ENCODE measurements at places on chromosomes 5 and 9. TPM values are rescaled to one million over a fixed set of nuclear protein-coding genes. Genes with fewer than 3 reads are reported as not detected.

NUDT12 gene
- total RNA-seq, result 20.9 TPM

MEIKIN gene
- total RNA-seq, result not detected

TCF7 gene
- total RNA-seq, result 1.8 TPM

TMEM215 gene
- not detected for total RNA-seq

LRRC70 gene
- total RNA-seq, result 1.4 TPM

FABP6 gene
- not detected for total RNA-seq

PHF24 gene
- total RNA-seq, result 0.11 TPM

WDR31 gene
- total RNA-seq, result 3.2 TPM

FBN2 gene
- total RNA-seq, result 108 TPM

DIRAS2 gene
- under 0.01 TPM for total RNA-seq

ADAMTS19 gene
- not detected for total RNA-seq

ITGA2 gene
- total RNA-seq, result 1.4 TPM

TAL2 gene
- 0.32 TPM for total RNA-seq

ADRA1B gene
- 0.13 TPM for total RNA-seq

SAXO1 gene
- 0.13 TPM for total RNA-seq

C5orf34 gene
- total RNA-seq, result 6.7 TPM

CTSL gene
- 602 TPM for total RNA-seq

GRM6 gene
- total RNA-seq, result not detected

BARX1 gene
- total RNA-seq, result 88.3 TPM

TRPM6 gene
- 0.11 TPM for total RNA-seq

PCDH1 gene
- 1.1 TPM for total RNA-seq

GRIN1 gene
- total RNA-seq, result not detected

TOR2A gene
- total RNA-seq, result 2.9 TPM

ZFP37 gene
- 6.8 TPM for total RNA-seq

PKD2L2 gene
- not detected for total RNA-seq

RCL1 gene
- total RNA-seq, result 17.0 TPM

CDH9 gene
- total RNA-seq, result not detected

FOXD4 gene
- total RNA-seq, result 0.43 TPM

CCNO gene
- total RNA-seq, result 2.0 TPM

TIMD4 gene
- not detected for total RNA-seq

TXNDC8 gene
- not detected for total RNA-seq

NUTM2G gene
- not detected for total RNA-seq

WDR38 gene
- not detected for total RNA-seq

NTNG2 gene
- total RNA-seq, result 40.5 TPM

SNCAIP gene
- total RNA-seq, result 1.0 TPM

HINT2 gene
- total RNA-seq, result 15.3 TPM

ELP1 gene
- total RNA-seq, result 25.2 TPM

BTNL9 gene
- not detected for total RNA-seq

SLC46A2 gene
- not detected for total RNA-seq

KLF9 gene
- 62.0 TPM for total RNA-seq

PCDHGB2 gene
- 6.8 TPM for total RNA-seq

HRH2 gene
- not detected for total RNA-seq

GZMA gene
- total RNA-seq, result not detected

NSD1 gene
- 55.8 TPM for total RNA-seq

NXNL2 gene
- 4.1 TPM for total RNA-seq

GPRIN1 gene
- total RNA-seq, result 1.7 TPM

RNF183 gene
- not detected for total RNA-seq

RNF20 gene
- 37.0 TPM for total RNA-seq

PTCH1 gene
- 7.3 TPM for total RNA-seq

SPAAR gene
- total RNA-seq, result 0.26 TPM
